PC-9 (cell line): ENCODE measurements at places on chromosomes 2 and 18. TPM values are rescaled to one million over a fixed set of nuclear protein-coding genes. Genes with fewer than 3 reads are reported as not detected.

Gene SKOR2
- not detected in 2 replicates for total RNA-seq

DNA sequence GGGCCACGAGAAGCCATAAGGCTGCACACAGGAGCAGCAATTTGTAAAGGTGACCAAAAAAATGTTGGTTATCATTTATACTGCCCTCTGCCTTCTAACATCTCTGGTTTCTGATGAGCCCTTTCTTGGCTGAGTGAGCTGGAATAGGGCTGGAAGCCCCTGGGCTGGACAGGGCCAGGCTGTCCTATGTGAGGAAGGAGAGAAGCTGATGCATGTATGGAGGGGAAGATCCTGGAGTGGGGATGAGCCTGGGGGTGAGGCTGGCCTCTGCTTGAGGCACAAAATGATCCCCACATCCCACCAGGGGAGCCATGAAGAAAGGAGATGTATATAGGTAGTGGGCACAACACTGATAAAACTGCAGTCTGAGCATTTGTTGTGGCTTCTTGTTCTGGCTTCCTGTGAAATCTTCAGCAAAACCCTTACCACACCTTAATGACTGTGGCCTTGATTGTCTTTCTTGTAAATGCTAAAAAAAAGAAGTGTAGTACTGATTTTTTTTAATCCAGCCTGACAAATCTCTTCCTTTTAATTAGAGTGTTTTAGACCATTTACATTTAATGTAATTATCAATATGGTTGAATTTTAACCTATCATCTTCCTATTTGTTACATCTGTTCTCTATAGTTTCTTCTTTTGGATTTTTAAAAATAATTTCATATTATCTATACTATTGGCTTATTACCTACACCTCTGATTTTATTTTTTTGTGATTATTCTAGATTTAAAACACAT, 5.6 kb downstream of the SNED1 start:
- H3K4me3 ChIP-seq, result no peak overlapping the region
- DNase-seq, result no peak
- peaks cover 19% of the 10 kb centered on the region for H3K27me3 ChIP-seq
- peaks cover under 1% of the 10 kb centered on the region; the same call in 1 of the 2 replicates for H3K4me1 ChIP-seq

DNA sequence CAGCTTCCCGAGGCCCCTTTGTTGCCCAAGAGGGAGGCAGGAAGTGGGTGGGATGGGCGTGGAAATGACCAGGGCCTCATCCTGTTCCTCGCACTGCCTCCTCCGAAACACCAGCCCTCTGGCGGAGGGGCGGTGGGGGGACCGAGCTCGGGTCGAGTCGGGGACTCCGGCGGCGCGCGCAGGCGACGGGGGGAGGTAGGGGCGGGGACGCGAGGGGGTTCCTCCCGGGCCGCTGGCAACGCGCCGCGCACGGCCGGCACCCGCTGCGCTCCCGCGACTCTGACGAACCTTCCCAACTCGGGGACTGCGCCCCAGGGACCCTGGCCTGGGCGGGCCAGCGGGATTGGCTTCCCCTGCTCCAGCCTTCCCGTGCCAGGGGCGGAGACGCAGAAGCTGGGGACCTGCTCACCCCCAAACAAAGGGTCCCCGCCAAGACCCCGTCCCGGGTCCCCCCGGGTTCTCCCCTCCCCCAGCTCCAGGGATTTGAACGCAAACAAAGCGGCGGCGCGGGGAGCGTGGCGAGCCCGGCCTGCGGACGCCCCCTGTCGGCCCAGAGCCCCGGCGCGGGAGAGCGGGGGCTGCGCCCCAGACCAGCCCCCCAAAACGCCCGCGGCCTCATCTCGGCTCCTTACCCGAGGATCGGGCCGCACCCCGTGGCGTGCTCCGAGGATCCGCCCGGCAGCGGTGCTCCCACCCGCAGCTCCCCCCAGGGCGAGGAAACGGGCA, 1.2 kb downstream of the SEMA4C start:
- H3K27ac ChIP-seq, result peak overlapping the region; percentile 43; the same call in 1 of the 2 replicates
- H3K27me3 ChIP-seq, result no peaks in the 10 kb centered on the region
- H3K4me1 ChIP-seq, result peaks cover 37% of the 10 kb centered on the region
- DNase-seq, result peak; percentile 87
- peaks cover 34% of the 10 kb centered on the region for H3K36me3 ChIP-seq
- H3K4me3 ChIP-seq, result peak overlapping the region; percentile 82

GRCh38 chr2:8694737-8695136, 12.9 kb downstream of the ID2 start:
- H3K4me1 ChIP-seq, result no peaks in the 10 kb centered on the region
- H3K36me3 ChIP-seq, result no peaks in the 10 kb centered on the region
- peaks cover 61% of the 10 kb centered on the region for H3K27me3 ChIP-seq
- H3K27ac ChIP-seq, result no peak overlapping the region
- H3K4me3 ChIP-seq, result no peak overlapping the region

GRCh38 chr2:218582076-218582475, 13.4 kb downstream of the CNOT9 start:
- H3K27me3 ChIP-seq, result no peaks in the 10 kb centered on the region
- no peak overlapping the region for H3K4me3 ChIP-seq
- H3K27ac ChIP-seq, result no peak overlapping the region
- no peaks in the 10 kb centered on the region for H3K4me1 ChIP-seq

- no peak overlapping the region for H3K27ac ChIP-seq
- no peaks in the 10 kb centered on the region for H3K27me3 ChIP-seq
- no peak for DNase-seq
These were observed 199.4 kb upstream of the FN1 start for GRCh38 chr2:215635071-215635787.

DNA sequence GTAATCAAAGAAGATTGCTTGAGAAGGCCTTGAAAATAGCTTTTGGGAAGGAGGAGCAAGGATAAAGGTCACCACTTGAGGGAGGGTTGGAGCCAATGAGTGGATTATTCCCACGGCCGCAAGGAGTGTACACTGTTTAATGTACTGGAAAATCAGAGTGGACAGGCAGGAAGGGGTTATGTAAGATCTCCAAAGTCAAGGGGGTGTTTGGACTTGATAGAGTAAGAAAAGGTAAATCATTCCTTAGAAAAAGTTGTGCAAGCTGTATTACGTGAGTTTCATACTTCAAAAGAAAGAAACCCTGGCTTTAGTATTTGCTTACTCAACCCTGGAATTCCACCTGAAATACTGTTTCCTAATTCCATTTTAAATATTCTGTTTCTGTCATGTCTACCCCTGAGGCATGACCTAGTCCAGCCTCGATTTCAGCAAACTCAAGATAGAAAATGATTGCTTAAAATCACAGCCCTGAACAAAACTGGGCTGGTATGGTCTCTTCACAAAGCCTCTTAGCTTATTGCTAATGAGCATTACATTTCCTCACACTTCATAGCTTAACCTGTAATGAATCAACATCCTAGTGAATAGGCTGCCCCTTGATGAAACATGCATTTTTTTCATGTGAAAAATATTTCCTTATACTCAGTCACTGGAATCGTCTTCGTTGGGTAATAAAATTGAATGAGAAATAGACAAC, 1.1 kb downstream of the MREG start:
- H3K4me1 ChIP-seq, result peaks cover 35% of the 10 kb centered on the region
- DNase-seq, result peak; percentile 41
- H3K4me3 ChIP-seq, result peak overlapping the region; percentile 83
- H3K27me3 ChIP-seq, result no peaks in the 10 kb centered on the region

- H3K4me3 ChIP-seq, result no peak overlapping the region
- no peaks in the 10 kb centered on the region for H3K36me3 ChIP-seq
- H3K27ac ChIP-seq, result no peak overlapping the region
- no peaks in the 10 kb centered on the region for H3K27me3 ChIP-seq
These were observed 14.7 kb upstream of the RAB1A start for GRCh38 chr2:65144571-65144970.

DNA sequence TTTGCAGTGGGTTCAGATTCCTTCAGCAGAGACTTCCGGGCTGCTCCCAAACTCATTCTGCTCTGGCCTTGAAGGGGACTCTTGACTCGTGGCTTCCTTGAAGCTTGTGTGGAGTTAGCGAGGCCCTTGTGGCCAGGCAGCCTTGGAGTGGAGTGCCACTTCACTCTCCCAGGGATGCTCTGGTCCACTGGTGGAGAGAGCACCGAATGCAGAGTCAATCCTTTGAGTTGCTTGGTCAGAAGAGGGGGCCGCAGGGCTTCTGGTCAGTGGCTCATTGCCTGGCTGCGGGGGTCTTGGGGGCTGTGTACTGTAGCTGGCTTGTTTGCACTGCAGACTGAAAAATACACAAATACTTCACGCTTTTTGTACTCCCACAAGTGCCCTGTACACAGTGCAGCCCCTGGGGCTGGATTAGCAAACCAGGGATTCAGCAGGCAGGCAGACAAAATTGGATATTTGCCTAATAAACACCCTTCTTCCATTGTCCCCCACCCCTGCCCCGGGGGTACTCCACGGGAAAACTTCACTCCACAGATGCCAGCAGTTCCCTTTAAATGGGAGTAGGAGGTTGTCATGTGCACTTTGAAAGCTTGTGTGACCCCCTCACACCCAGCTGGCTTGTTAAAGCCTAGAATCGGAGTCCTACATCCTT, 3.2 kb downstream of the GLI2 start:
- no peaks in the 10 kb centered on the region for H3K36me3 ChIP-seq
- peaks cover 94% of the 10 kb centered on the region for H3K27me3 ChIP-seq
- H3K27ac ChIP-seq, result no peak overlapping the region
- peaks cover 15% of the 10 kb centered on the region for H3K4me1 ChIP-seq
- no peak for DNase-seq

Gene SERPINB3
- total RNA-seq, result not detected in 2 replicates
